EH (cell line): ENCODE measurements at places on chromosomes 12 and 14.

- DNase-seq, result no peak
Observed at GRCh38 chr12:42156232-42156631, 11.6 kb upstream of the GXYLT1 start.

- peak; percentile 58 for DNase-seq
Observed at GRCh38 chr14:35814371-35815005, 5.4 kb upstream of the RALGAPA1 start.

DNA sequence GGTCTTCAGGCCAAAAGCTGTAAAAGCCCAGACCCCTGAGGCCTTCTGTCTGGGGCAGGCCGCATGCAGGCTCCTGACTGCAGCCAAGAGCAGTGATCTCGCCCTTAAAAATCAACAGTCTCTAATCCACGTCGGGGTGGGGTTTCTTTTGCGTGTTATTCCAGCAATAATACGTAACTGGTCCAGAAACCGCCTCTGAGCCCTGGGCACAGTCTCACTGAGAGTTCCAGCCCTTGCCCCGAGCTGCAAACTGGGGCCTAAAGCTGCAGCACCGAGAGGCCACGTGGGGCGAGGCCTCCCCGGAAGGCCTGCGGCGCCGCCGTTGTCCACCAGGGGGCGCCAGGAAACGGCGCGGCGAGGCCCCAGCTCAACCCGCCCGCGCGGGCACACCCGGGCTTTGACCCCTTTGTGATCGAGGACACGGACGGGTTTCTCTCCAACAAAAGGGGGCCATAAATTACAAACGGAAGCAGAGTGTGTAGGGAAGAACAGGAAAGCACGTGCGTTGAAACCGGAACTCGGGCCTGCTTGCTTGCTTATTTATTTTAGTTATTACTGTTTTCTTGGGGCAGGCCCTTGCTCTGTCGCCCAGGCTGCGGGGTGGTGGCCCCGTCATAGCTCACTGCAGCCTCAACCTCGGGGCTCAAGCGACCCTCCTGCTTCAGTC, 87.2 kb downstream of the NINJ2 start:
- peak; percentile 68 for DNase-seq

GRCh38 chr14:47262801-47263200, 412.6 kb downstream of the MDGA2 start:
- DNase-seq, result no peak

DNA sequence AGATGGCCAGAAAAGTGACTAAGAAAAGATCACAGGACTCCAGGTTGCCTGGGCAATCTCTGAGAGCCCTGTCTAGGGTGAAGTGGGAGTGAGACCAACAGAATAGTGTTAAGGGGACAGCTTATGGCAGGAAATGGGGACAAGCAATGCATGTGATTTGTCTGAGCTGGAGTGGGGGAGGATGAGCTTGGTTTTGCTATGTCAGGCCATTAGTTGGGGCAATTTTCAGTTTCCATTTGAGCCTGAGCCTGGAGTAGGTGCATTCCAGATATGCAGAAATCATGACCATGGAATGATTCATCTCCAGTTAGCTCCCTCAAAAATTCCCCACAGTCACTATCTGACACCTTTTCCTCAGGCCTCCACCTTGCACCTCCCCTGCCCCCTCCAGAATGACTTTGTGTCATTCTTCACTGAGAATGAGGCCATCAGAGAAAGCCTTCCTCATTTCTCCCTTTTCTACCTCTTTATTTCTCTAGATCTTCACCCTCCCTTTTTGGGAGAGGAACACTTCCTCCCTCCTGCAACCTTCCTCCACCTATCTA, 150.9 kb upstream of the PLEKHG7 start:
- DNase-seq, result peak; percentile 61

- DNase-seq, result no peak
Observed at GRCh38 chr12:46900734-46901463, 75.1 kb upstream of the SLC38A4 start.

GRCh38 chr12:31914927-31915326, 44.3 kb upstream of the RESF1 start:
- DNase-seq, result no peak

GRCh38 chr12:62426089-62426488, 40.5 kb upstream of the MON2 start:
- DNase-seq, result peak; percentile 12

- no peak for DNase-seq
Observed at GRCh38 chr14:65709576-65709975, 297.0 kb downstream of the FUT8 start.

DNA sequence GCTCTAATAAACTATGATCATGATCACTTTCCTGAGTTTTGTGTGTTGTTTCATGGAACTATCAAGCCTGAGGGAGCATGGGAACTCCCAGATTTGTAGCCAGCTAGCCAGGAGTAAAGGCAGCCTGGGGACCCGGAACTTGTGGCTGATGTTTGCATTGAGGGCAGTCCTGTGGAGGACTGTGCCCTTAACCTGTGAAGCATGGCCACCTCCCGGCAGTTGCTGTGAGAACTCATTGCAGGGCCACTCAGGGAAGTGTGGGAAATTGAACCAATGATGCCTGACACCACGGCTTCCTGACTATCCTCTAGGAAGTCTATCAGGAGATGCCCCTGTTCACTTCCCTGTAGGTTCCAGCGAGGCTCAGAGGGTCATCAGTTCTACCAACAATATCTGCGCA, 250.6 kb downstream of the DAD1 start:
- DNase-seq, result no peak

GRCh38 chr14:42523666-42524065, 917.0 kb downstream of the LRFN5 start:
- no peak for DNase-seq

GRCh38 chr14:91398707-91399106, 18.9 kb downstream of the CCDC88C start:
- DNase-seq, result no peak

GRCh38 chr12:121001060-121001459, 15.2 kb downstream of the C12orf43 start:
- no peak for DNase-seq

GRCh38 chr12:1220127-1221092, 229.4 kb downstream of the ERC1 start:
- no peak for DNase-seq

- no peak for DNase-seq
Observed at GRCh38 chr12:70698345-70698744, 61.1 kb upstream of the PTPRB start.

DNA sequence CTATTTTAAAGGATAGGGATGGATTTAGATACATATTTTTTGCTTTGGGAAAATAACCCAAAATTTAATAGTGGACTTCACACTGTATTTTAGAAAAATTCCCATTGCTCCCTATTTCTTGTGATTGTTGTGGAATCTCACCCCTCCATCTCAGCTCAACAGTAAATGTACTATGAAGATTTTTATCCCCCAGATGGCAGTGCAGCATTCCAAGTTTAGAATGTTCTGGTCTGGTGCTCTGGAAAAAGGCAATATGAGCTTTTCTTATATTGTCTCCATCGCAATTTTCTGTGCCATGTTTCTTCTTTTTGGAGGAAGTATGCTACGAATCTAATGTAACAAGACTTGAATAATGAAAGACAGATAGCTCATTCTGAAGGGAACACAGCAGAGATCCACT, 471.7 kb upstream of the SYT1 start:
- DNase-seq, result peak; percentile 18

DNA sequence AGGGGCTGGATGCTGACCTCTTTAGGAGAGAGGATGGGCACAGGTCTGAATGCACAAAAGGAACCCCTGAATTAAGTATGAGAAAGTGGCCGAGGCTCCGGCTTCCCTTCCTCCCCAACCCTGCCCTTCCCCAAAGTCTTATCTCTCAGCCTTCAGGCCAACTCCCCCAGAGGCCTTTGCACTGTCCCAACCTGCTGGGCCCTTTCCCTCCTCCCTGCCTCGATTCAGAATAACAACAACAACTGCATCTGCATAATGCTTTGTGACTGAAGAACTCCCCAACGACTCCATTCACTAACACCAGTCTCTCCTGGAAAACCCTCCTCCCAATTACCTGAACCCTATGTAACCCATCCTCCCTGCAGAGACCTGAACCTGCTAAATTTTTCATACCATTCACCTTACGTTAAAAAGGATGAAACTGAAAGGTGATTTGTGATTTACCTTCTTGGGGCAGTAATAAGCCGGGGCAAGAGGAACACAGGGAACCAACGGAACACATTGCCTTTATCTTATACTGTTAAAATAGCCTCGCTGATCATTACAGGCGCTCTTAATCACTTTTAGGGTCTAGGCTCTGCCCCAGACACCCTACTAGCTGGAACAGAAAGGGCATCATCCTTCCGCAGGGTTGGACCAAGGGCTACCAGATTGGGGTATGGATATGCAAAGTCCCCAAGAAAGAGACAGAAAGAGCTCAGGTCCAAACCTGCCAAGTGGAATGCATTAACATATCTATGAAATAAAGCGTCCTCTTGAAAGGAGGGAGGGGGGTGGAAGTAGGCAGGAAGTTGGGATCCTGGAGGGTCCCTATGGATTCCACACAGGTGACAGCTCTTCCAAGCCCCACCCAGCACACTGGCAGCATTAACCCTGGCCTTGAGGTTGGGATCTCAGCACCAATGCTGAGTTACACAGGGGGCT, 24.2 kb upstream of the FOXN3 start:
- DNase-seq, result no peak

GRCh38 chr14:68309616-68310015, 483.3 kb downstream of the ZFP36L1 start:
- peak; percentile 46 for DNase-seq

DNA sequence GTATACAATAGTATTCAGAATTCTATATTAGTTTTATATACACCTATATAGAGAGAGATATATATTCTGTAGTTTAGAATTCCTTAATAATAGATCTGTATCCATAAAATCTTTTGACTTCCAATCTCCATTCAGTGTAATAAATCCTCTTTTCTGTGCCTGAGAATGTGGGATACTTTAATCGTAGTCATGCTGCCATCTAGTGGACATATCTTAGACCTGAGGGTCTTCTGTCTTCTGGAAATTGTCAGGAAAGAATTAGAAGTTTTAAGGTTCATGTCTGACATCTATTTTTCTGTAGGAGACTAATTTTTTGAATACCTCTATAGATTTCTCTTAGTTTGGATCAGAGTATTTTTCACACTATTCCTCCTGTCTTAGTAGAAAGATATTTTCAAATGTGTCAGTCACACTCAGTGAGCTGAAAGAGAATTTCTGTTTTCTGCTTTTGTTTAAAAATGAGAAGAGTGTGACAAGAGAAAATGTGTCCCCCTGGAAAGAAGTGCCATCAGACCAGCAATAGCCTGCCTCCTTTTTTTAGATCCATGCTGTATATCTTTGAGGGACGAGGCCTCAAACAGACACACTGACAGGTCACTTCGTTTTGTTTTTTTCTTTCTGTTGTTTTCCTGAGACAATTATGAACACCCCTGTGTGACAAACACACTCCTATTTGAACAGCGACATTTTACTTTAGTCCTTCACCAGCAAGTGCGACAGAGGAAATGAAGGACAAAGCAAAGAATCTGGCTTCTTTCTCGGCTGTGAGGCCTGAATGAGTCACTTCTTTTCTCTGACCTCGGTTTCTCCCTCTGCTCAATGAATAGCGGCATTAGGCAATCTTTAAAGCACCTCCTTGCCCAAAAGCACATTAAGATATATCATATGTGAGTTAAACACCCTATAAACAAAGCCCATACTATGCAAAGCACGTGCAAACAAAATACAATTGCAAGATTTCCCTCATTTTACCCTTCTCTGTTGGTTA, 96.3 kb downstream of the GALC start:
- peak; percentile 43 for DNase-seq

DNA sequence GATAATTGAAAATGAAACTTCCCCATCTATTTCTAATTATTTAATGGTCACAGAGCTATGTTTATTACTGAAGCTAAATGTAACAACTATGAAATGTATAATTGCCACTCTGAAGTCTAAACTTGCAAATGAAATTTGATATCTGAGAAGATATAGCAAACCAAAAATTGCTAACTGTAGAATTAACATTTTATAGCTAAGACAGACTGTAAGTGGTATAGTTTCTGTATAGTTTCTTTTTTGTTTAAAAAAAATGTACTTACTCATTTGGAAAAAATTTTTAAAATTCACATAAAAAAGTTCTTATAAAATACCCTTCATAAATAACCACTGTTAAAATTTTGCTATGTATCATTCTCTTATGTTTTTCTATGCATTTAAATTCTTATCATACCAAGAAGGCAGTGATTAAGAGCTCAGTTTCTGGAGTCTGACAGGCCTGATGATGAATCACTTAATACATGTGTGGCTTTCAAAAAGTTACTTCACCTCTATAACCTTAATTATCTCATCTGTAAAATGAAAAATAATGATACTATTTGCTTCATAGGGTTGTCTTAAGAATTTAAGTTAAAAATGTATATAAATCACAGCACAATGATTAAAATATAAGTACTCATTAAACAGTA, 214.7 kb upstream of the GARIN2 start:
- DNase-seq, result peak; percentile 91

GRCh38 chr12:38399711-38400206, 83.2 kb downstream of the ALG10B start:
- DNase-seq, result no peak

- no peak for DNase-seq
Observed at GRCh38 chr12:43169115-43169681, 382.8 kb downstream of the ADAMTS20 start.

DNA sequence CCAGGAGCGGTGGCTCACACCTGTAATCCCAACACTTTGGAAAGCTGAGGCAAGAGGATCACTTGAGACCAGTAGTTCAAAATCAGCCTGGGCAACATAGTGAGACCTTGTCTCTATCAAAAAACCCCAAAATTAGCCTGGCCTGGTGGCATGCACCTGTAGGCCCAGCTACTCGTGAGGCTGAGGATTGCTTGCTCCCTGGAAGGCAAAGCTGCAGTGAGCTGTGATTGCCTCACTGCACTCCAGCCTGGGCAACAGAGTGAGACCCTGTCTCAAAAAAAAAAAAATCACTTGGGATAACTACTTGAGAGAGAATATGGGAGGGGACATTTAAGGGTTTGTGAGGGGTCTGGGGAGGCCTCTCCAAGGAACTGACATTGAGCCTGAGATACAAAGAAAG, 109.0 kb downstream of the GPATCH2L start:
- DNase-seq, result no peak

GRCh38 chr14:104799244-104800014, 1.5 kb upstream of the ZBTB42 start:
- DNase-seq, result peak; percentile 31

- DNase-seq, result no peak
Observed at GRCh38 chr14:59253527-59253926, 65.1 kb downstream of the DAAM1 start.

GRCh38 chr12:53604581-53604980, 21.6 kb downstream of the ATF7 start:
- DNase-seq, result no peak

- DNase-seq, result no peak
Observed at GRCh38 chr12:11865824-11866223, 204.9 kb upstream of the BCL2L14 start.

DNA sequence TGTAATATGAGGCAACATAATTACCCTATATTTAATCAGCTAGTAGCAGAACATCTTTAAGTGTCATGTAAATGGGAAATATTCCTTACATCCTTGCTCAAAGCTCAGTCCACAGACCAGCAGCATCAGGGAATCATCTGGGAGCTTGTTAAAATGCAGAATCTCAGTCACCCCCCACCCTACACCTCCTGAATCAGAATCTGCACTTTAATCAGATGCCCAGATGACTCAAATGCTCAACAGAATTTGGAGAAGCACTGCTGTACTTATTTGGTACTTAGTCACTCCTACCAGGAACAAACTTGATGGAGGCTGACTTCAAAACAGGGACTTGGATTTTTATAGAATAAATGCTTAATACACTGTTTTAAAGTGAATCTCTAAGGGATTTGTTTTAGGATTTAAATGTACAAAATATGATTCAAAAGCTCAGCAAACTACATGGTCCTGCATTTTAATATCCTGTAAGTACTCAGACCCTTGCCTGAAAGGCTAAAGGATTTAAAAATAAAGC, 96.5 kb downstream of the ARMH4 start:
- peak; percentile 1 for DNase-seq

GRCh38 chr14:102565959-102566358, 26.5 kb upstream of the RCOR1 start:
- DNase-seq, result no peak
